GM06990 (cell line): ENCODE measurements at places on chromosomes 12 and 14.

DNA sequence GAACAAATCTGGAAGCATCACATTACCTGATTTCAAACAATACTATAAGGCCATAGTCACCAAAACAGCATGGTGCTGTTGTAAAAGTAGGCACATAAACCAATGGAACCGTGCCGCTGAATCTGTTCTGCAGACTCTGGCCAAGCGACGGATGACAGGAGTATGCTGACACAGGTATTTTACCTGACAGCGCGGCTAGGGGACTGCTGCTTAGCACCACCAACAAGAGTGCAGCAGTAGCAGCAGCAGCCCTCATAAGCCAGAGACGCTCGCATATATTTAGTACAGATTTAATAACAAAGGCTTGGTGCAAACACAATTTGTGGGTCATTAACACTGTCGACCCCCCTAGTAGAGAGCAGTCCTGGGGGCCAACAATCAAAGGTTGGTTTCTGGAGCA, 677.6 kb upstream of the LMO3 start:
- DNase-seq: no peak

DNA sequence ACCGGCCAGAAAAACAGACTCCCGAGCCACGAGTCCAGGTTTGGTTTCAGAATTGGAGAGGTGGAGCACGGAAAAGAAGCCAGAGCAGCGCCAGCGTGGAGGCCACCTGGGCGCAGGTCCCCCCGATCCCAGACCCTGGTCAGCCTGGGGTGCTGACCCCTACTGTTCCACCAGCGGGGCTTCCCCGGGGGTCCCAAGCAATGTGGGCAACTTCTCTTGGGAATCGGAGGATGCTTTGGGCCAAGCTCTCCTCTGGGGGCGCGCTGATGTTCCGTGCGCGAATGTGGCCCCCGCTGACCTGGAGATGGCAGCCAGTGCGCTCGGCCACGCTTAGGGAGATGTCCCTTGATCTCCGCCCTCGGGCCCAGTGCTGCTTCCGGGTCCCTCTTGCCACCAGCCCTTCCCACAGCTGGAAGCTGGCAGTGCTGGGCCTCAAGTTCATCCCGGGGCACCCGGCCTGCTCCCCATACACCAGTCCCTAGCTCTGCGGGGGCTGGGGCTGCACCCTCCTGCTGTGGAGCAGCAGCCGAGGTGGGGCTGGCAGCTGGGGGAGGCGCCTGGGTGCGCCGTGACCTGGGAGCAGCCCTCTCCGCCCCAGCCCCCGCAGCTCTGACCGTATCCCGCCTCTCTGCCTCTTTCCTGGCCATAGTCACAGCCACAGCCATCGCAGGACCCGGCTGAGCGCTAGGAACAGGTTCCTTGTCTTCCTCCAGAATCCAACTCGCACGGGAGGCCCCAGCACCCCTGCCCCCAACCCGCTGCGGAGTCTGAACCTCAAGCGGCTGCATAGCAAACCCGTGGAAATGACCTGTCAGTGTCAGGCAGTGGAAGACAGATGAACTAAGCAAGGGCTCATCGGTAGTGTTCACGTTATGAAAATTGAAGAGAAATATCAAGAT, 91.2 kb downstream of the RCOR1 start:
- no peak for DNase-seq

GRCh38 chr12:110862329-110862728, 15.5 kb downstream of the CCDC63 start:
- DNase-seq: no peak

GRCh38 chr12:67621112-67621511, 27.4 kb upstream of the DYRK2 start:
- no peak for DNase-seq

- no peak for DNase-seq
Observed at GRCh38 chr12:130219929-130220705, 57.9 kb downstream of the FZD10 start.

DNA sequence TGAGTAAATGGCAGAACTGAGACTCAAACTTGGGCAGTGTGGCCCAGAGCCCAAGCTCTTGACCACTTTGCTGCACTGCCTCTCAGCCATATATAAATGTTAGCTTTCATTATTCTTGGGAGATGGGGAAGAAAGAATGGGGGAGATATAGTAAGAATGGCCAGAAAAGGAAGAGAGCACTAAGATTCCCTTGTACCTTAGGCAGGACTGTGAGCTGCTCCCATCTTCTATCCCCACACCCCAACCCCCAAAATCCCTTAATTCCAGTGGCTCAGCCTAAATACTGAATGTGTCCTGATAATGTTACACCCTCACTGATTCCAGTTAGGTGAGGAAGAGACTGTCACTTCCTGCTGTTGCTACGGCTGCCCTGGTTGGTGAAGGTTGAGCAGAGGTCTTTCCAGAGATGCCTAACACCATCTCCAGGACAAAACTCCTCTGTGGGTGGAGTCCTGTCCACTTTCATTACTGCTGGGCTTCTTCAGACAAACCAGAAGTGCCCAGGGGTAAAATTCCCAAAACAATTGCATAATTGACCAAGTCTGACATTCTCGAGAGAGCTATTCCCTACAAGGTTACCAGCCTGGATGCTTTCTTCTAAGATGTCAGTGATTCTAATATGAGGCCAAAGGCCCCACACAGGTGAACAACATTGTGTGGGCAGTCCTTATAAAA, 51.8 kb downstream of the GNG2 start:
- no peak for DNase-seq

DNA sequence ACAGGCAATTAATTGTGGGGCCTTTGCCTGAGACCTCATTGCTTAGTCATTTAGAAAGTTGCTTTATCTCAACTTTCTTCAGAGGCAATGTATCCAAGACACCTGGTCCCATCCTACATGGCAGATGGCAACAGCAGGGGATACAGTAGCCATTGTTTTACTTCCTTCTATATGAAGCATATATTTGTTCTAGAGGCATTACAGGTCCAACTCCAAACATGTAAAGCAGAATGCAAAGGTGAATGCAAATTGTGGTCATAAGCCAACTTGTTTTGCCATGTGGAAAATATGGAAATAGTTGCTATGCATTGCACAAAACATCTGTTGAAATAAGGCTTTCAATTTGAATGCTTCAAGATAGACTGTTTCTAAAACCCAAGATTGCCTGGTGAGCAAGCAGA, 109.8 kb upstream of the BCAT1 start:
- peak; percentile 54 for DNase-seq

- no peak for DNase-seq
Observed at GRCh38 chr14:91380610-91381371, 36.8 kb downstream of the CCDC88C start.

GRCh38 chr14:36091096-36091495, 85.4 kb downstream of the PTCSC3 start:
- no peak for DNase-seq

DNA sequence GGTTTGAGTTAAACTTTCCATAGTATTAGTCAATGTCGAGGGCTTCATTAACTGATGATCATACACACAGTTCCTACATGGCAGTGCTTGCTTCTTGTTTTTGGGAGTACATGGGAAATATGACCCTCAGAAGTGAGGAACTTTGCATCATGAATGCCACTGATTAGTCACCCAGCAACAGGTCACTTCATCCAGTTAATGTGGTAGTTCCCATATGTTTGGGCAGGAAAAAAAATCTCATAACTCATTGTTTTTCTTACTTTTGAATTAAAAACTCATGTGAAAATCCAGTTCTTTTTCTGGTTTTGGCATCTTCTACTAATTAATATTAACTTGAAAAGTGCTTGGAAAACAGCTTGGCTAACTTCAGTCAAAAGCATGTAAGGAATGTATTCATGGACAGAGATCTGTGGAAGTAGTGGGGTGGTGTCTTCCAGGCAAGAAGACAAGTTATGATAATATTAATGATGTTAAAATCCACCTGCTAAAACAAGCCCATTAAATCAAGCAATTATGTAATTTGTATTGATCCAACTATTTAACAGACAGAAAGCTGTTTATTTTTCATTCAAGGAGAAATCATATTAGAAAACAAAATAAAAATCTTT, 309.1 kb upstream of the NAV3 start:
- no peak for DNase-seq

- DNase-seq: no peak
Observed at GRCh38 chr12:41585784-41586183, 397.7 kb downstream of the PDZRN4 start.

GRCh38 chr12:116385486-116386217, 108.2 kb upstream of the MED13L start:
- no peak for DNase-seq

- no peak for DNase-seq
Observed at GRCh38 chr12:91098941-91099340, 12.4 kb downstream of the LUM start.

DNA sequence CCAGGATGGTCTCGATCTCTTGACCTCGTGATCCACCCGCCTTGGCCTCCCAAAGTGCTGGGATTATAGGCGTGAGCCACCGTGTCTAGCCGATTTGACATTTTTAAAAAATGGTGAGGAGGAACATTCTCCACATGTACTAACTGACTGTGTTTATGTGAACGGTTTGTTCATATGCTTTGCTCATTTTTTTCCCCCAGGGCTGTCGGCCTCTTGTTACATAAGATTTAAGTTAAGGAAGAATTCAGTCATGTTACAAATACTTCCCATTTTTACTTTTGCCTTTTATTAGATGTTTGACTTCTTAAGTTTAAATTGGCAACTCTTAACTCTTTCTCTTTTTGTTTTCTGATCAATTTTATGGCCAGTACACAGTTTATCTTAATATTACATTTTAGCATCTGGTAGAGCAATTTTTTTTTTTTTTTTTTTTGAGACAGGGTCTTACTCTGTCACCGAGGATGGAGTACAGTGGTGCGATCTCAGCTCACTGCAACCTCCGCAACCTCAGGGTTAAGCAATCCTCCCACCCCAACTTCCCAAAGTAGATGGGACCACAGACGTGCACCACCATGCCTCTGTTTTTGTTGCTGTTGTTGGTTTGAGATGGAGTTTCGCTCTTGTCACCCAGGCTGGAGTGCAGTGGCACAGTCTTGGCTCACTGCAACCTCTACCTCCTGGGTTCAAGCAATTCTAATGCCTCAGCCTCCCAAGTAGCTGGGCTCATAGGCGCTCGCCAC, 9.6 kb downstream of the GNS start:
- no peak for DNase-seq

DNA sequence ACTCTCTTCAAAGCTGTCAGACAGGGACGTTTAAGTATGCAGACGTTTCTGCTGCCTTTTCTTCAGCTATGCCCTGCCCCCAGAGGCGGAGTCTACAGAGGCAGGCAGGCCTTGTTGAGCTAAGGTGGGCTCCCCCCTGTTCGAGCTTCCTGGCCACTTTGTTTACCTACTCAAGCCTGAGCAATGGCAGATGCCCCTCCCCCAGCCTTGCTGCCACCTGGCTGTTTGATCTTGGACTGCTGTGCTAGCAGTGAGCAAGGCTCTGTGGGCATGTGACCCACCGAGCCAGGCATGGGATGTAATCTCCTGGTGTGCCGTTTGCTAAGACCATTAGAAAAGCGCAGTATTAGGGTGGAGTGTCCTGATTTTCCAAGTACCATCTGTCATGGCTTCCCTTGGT, 900.4 kb upstream of the MDGA2 start:
- DNase-seq: no peak

- no peak for DNase-seq
Observed at GRCh38 chr12:78703820-78704525, 160.6 kb upstream of the SYT1 start.

- no peak for DNase-seq
Observed at GRCh38 chr14:104332634-104333270, 194.4 kb downstream of the KIF26A start.

DNA sequence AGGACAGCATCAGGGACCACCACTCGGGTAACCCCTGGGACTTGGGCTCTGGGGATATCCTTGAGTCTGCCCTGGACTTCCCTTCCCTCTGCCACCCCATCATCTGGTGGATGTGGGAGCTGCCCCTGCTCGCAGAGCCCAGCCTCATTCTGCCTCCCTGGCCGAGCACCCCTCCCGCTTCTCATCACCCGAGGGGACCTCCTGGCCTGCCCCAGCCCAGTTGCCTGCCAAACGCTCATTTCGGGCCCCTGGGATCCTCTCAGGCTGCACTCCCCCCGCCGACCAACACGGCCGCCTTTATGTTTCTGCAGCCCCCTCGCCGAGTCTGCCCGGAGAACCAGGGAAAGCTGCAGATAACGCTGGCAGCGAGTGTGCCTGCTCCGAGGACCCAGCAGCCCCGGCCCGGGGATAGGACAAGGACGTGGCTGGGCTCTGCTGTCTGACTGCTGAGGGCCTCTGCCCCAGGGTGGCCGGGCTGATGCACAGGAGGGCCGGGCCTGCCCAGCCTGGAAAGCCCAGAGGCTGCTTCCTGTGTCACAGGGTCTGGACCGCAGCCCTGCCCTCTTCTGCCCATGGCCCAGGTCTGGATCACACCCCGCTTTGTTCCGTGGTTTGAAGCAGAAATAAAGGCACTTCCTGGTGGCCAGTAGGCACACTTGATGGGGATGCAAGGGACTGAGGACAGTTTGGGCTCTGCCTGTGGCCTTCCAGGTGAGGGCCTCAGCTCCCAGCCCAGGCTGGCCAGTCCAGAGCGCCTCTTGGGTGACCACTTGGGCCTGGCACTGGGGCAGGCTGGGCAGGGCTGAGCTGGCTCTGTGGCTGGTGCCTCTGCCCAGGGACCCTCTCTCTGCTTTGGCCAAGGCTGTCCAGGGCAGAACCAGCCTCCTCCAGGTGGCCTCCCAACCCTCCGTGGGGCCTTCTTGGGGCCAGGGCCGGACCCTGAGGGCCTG, 4.9 kb upstream of the EXOC3L4 start:
- DNase-seq: peak; percentile 9

GRCh38 chr12:9606247-9606646, 1.5 kb downstream of the KLRB1 start:
- DNase-seq: no peak

DNA sequence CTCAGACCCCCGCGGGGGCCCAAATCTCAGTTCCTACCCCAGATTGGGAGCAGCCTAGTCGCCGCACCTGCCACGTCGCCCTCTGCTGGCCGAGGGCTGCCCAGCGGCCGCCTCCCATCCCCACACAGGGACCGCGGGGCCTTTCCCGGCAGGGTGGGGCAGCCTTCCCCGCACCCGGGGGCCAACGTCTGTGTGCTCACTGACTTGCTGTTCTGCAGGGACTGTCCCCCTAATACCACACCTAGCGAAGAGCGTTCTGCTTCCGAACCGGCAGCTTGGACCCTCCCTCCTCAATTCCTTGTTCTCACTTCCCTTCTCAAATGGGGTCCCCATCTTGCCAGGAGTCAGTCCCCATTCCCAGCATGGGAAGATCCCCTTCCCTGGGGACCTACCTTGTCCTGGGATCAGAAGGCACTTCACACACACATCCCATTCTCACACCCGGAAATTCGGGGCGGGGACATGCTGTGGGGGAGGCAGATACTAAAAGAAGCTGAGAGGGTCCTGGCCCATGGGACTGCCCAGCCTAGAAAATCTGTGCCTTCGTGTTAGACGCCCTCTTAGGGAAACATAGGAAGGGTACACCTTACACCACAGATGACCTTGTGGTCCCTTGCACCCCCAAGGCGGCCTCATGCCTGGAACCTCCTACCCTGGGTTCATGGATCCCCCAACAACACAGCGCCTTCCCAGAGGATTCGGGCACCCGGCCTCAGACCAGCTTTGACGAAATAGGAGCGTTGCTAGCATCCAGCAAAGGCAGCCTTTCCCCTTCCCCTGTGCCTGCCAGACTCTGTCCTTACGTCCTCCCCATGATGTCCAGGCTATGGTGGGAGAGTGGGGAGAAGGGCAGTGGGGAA, 16.4 kb downstream of the ACVRL1 start:
- peak; percentile 57 for DNase-seq

- peak; percentile 87 for DNase-seq
Observed at GRCh38 chr14:75069121-75069810, at the start of gene ZC2HC1C. TSS of gene ZC2HC1C (plus strand) at chr14:75069641. CDS start at chr14:75070574, 933 bp downstream.

- DNase-seq: no peak
Observed at GRCh38 chr12:88401155-88401554, 179.1 kb downstream of the KITLG start.
